ENCODE measurements at places on chromosomes 6 and 20.

- ATAC-seq: no peak
These were observed 6.8 kb downstream of the PMEPA1 start for GRCh38 chr20:57703013-57703412.

- no peak for ATAC-seq
These were observed 272.7 kb upstream of the MAP3K7 start for GRCh38 chr6:90859612-90860011.

DNA sequence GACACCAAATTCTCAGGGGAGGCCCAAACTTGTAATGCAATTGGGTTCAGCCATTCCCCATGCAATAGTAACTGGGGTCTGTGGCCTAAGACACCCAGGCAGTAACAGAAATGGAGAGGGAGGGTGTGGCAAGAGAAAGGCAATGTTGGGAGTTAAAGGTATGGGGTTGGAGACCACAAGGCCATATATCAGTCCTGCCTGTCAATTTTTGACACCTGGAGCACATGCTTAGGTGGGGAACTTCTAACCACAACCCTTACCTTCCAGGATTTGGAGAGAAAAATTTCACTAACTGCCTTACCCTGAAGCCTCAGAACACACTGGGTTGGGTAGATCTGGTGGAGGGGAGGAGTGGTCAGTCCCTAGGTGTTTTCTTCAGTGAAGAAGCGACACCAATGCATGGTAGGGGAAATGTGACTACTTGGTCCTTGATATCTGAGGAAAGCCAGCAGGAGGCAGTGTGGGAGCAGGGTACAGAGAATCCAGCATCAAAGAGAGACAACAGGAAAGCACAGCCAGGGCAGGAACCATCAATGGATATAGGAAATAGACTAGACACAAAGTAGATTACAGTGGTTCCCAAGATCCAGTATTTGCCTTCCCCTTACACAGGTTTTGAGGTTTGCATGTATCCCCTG is 6.8 kb upstream of the USP49 start:
- no peak for ATAC-seq

DNA sequence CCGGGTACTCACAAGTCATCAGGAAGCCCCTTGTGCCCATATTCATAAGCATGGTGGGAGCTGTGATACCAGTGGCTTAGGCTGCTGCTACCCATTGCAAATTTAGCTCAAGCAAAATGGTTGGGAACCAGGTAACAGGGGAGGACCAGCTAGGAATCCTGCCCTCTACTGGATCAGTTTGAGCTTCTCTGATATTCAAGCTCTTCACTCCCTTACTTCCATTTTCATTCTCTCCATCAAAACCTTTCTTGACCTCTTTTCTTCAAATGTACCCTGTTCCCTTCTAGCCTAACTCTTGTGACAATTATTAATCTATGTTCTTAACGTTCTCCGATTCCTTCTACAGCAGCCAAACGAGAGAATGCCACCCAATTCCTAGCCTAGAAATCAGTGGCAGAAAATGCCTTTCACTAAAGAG is 9.7 kb downstream of the NOL7 start:
- ATAC-seq: peak; percentile 70

GRCh38 chr20:10328897-10329255 is 105.1 kb downstream of the MKKS start:
- no peak for ATAC-seq

DNA sequence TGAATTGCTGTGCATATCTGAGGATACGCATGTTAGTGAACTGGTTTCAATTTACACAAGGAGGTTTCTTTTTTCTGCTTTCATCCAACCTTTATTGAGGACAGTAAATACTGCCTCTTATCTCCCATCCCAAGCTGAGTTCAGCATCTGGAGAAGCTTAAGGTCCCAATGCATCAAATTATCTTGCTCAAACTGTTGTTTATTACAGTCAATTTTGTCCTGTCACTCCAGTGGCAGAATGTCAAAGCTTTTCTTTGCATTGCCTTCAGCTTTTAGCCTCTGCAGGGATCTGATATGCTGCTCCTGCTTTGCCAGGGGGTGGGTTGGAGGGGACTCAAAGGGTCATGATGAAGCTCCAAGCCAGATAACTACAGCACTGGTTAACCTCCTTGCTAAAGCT is 435.4 kb upstream of the SOX4 start:
- no peak for ATAC-seq

- ATAC-seq: no peak
These were observed 142.3 kb downstream of the TBXT start for GRCh38 chr6:166025149-166025898.

GRCh38 chr6:47149554-47149953 is 107.4 kb upstream of the ADGRF1 start:
- ATAC-seq: no peak

- ATAC-seq: no peak
These were observed 3.3 kb downstream of the OSER1 start for GRCh38 chr20:44207126-44207723.

GRCh38 chr6:154649721-154650120 is 83.5 kb upstream of the SCAF8 start:
- no peak for ATAC-seq
